ENCODE measurements at places on chromosomes 12 and 14.

- DNase-seq = no peak
These were observed 111.1 kb upstream of the OVCH1 start for GRCh38 chr12:29608581-29608980.

GRCh38 chr12:28378736-28379135 lies 188.5 kb downstream of the CCDC91 start:
- DNase-seq = peak; percentile 67

DNA sequence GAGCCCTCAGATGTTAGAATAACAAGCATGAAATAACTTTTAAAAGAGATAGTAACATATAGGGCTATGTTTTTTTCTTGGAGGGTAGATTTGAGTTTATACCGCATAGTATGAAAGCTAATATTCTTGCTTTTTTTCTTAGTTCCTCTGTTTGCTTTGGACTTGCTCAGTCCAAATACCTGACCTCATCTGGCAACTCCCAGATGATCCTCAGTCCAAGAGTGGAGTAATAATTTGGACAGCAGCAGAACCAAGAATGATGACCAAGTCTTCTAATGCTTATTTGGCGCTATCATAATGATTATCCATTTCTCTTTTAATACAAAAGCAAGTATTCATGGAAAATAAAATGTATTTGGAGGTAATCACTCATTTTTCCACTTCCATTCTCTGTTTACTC lies 45.6 kb downstream of the GUCY2C start:
- no peak for DNase-seq

- DNase-seq = no peak
These were observed 56.7 kb downstream of the FBRSL1 start for GRCh38 chr12:132546647-132547046.

All from NCI-H226 (cell line).